ENCODE measurements at places on chromosomes 12 and 14.

GRCh38 chr14:72608391-72609204 lies 285.3 kb downstream of the DPF3 start:
- DNase-seq: peak; percentile 8

DNA sequence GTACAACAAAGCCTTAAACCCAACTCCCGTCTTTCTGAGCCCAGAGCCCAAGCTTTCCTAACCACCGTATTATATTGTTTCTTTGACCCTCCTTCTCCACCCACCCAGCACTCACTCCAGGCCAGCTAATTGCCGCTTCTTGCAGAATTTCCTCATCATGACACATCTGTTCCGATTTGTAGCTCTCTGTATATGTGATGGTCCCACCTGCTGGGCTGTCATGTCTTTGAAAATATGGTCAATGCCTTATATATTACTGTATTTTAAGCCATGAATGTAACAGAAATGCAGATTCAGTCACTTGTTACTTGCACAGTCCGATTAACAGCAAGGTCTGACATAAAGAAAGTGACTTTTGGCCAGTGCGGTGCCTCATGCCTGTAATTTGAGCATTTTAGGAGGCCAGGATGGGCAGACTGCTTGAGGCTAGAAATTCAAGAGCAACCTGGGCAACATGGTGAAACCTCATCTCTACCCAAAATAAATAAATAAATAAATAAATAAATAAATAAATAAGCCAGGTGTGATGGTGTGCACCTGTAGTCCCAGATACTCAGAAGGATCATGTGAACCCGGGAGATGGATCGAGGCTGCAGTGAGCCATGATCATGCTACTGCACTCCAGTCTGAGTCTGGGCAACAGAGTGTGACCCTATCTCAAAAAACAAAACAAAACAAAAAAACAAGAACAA lies 359.8 kb downstream of the ATP23 start:
- DNase-seq: no peak

GRCh38 chr14:90276646-90277367 lies 20.5 kb downstream of the PSMC1 start:
- no peak for DNase-seq

- DNase-seq: no peak
Observed at GRCh38 chr14:93462479-93462878, 31.7 kb downstream of the UNC79 start.

DNA sequence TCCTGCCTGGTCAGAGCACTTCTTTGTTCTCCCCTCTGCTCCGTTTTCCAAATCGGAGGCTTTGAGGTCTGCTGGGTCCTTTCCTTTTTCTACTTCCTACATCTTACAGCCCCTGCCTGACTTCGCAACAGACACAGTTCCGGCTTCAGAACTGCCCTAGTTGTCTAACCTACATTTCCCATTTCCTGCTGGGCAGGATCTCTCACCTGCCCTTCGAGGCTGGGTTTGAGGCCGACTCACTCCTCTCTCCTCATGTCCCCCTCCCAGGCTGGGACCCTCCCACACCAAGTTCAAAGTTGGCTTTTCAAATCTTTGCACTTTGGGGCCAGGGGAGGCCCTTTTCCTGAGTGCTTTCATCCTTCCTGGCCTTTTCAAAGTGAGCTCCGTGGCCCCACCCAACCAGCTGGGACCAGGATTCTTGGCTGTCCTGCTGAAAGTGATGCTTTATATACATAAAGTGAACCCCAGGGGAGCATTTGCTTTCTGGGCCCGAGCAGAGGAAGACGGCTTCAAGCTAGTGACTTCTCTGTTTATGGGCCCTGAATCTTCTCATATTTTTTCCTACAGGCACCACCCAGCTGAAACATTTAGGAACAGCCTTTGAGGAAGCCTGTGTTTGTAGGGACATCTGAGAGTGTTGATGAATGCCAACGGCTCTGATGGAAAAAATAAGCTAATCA lies 281.0 kb upstream of the CRY1 start:
- DNase-seq: no peak

GRCh38 chr12:132143336-132144071 lies 615 bp downstream of the DDX51 start:
- DNase-seq: no peak

- no peak for DNase-seq
Observed at GRCh38 chr12:12048714-12049113, 22.0 kb upstream of the BCL2L14 start.

DNA sequence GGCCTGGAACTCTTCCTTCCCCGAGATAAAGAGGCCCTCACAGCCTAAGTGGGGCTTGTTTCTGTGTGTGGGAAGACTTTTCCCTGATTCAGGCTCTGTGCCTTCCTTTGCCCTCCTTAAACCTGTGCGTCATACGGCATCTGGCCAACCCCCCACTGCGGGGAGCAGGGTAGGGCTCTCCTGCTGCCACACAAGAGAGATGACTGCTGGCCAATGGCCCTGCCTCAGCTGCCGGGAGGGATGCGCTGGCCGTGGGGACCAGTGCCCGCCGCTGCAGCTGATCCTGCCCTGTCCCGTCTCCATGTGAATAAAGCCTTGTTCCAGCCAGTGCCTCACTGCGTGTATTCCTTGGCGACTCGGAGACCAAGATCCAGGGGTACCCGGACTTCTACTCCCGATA lies 42.5 kb upstream of the BEGAIN start:
- no peak for DNase-seq

GRCh38 chr12:11969437-11970154 lies 101.1 kb upstream of the BCL2L14 start:
- DNase-seq: no peak

DNA sequence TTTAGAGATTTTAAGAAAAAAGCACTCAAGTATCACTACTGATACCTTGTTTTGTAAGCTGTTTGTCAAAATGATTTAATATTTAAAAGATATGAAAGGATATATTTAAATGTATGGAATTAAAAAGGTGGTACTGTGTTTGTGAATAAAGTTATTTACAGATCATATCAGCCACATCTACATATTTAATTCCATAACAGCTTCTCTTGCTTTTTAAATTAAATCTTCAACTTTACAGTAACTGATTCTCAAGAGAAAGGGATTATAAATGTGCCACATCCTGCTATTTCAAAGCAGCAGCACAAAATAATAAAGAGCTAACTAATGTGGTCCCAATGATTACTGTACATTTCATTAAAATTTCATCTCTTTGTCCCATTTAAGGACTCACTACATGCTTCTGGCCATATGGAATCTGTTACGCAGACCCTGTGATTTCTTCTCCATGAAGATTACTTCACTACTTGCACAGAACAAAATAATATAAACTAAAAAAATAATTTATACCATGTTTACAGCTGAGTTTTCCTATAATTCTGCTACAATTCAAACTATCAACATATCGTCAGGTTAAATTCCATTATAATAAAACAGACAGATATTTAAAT lies 117.8 kb downstream of the MED13L start:
- DNase-seq: no peak

DNA sequence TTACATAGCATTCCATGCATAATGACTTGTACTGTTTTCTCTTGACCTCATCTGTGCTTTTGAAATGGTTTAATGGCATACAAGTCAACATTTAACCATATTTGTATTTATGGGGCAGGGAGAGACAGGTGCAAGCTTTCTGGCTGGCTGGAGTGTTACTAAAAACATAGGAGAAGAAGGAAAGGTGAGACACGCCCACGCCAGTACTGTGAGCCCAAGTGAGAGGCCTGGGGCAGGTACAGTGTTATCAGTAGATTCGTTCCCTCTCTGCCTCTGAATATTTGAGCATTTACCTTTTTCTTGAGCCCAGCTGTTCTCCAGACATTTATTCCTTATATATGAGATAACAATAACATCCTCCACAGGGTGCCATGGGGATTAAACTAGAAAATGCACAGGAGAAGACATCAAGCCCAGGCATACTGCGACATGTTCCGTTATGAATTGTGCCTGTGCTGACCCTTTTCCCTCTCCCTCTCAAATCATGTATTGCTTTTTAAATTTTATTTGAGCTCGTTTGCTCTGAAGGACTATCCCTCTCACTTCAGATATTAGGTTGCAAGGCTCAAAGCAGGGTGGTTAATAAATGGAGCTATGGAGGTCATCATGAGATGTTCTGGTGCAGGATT lies 34.6 kb upstream of the TUBA1C start:
- no peak for DNase-seq

DNA sequence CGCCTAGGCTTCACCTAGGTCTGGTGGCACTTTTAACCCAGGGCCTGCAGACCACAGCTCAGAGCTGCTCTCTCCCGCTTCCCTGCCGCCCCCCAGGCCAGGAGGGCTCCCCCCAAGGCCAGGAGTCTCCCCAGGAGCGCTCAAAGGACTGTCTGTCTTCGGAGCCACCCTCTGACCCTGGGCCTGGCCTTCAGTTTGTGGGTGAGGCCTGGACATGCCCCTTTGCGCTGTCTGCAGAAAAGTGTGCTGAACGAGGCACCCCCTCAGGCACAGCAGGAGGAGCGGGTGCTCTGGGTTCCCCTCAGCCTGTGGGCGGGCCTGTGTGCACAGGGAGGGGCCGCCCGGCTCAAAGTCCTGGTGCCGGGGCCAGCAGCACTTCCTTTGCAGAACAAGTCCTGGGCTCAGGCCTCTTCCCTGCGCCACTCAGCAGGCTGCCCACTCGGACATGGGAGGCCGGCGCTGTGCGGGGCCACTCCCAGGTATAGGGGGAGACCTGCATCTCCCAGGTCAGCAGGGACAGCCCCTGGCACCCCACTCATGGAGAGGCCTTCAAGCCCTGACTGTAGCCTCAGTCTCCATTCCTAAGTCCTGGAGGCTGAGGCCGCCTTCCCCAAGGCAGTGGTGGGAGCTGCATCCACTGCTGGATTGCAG lies 14.3 kb downstream of the DEGS2 start:
- DNase-seq: peak; percentile 23

DNA sequence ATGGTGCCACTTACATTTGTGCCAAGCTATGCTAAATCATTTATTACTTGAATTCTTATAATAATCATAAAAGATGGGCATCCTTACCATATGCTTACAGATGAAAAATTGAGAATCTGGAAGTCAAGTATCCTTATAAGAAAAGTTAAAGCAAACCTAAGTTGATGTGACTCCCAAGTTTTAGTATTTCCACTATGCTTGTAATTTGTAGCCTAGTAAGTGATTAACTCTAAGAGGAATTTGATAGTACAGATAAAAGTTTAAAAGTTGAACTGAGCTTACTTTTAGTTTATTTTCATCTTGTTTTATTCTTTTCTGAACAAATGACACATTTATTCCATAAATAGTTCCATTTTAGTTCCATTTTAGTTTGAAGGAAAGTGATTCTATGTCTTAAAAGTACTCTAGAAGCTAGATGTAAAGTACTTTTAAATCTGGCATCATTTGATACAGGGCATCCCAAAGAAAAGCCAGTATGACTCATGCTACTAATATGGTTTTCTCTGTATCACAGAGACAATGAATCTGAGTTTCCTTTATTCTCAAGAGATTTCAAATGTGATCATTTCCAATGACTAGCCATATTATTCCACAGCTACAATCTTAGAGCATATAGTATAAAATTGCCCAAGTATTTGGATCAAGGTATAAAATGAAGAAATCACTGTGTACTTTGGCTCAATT lies 596.0 kb downstream of the SLC16A7 start:
- DNase-seq: no peak

DNA sequence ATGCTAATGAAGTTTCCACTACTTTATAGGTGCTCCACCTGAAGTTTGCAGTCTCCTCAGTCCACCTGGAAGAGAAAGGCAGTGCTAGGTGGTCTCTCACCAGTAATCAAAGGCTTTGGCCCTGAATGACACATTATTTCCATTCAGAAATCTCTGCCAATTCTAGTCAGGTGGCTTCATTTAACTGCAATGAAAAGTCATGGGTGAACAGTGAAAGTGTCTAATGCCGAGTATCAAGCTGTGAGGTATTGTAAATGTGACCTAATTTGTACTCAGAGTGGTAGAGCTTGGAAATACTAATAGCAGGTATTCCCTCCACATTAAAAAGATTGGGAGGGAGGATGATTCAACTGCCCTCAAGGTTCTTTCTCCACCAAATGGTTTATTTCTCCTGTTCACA lies 220.9 kb upstream of the LRFN5 start:
- DNase-seq: no peak

DNA sequence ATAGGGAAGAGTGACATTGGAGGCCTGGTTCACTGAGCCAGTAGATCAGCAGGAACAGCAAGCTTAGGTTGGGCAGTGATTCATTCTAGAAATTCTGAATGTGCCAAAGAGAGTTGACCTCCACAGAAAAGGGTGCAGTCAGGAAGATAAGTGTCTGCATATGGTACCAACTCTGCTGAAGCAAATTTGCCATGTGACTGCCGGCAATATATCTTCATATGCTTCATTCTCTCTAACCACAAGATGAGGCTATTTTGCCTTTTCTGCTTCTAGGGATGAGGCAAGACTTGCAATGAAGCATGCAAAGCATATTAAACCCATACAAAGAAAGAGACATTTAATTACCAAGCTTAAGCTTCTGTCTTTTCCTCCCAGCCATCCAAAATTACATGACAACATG lies 13.6 kb downstream of the CCDC198 start:
- DNase-seq: no peak

Data from natural killer cell (primary cell).